HS-27A (cell line): ENCODE measurements at places on chromosomes 16 and 17.

DNA sequence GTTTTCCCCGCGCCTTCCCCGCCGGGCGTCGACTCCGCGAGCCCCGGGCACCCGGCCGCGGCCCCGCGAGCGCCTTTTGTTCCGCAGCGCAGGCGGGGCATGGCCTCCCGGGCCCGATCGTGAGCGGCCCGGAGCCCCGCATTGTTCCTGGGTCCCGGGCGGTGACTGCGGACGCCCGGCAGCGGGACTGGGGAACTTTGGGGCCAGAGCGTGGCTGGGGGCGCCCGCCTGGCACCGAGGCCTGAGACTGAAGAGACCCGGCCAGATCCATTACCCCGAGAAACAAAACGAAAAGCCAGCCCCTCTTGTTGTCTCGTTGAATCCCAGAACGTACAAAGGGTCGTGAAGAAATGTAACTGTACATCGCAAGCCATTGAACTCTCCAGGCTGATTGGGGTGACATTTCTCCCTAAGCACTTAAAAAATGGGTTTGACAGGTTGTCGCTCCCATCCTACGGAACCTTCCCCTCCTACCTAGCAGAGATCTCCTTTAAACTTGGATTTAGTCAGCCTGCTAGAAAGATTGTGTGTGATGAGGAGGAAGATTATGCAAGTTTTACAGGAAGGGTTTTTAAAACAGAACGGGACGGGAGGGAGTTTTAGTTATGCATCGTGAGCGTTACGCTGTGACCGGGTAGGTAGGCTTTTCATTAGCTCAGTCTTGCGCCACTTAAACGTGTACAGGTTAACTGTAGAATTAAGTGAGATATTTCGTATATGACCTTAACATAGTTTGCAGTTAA is 825 bp downstream of the METTL9 start:
- peak; percentile 11 for DNase-seq

DNA sequence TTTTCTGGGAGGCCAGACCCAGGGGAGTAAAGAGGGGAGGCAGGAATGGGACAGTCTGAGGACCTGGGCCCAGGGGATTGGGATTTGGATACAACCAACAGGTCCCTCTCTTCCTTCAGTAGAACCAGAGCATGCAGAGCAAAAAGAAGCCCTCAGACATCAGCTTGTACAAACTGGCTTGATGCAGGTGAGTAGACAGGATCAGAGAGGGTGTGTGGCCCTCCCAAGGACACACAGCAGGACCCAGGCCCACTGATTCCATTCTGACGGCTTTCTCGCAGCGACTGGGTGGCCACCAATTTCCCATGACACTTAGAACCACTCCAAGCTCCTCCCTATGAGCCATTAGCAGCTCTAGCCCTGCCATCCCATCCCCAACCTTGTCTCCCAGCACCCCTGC is 63.6 kb downstream of the ABCC6 start:
- no peak for DNase-seq

- DNase-seq, result no peak
These were observed 150.1 kb downstream of the IRF8 start for GRCh38 chr16:86048882-86049585.

GRCh38 chr17:63222655-63223054 is 223.5 kb downstream of the CYB561 start:
- no peak for DNase-seq

- DNase-seq, result no peak
These were observed 20.5 kb downstream of the MGAT5B start for GRCh38 chr17:76888661-76889060.

GRCh38 chr17:66399441-66399840 is 97.0 kb downstream of the PRKCA start:
- DNase-seq, result no peak

DNA sequence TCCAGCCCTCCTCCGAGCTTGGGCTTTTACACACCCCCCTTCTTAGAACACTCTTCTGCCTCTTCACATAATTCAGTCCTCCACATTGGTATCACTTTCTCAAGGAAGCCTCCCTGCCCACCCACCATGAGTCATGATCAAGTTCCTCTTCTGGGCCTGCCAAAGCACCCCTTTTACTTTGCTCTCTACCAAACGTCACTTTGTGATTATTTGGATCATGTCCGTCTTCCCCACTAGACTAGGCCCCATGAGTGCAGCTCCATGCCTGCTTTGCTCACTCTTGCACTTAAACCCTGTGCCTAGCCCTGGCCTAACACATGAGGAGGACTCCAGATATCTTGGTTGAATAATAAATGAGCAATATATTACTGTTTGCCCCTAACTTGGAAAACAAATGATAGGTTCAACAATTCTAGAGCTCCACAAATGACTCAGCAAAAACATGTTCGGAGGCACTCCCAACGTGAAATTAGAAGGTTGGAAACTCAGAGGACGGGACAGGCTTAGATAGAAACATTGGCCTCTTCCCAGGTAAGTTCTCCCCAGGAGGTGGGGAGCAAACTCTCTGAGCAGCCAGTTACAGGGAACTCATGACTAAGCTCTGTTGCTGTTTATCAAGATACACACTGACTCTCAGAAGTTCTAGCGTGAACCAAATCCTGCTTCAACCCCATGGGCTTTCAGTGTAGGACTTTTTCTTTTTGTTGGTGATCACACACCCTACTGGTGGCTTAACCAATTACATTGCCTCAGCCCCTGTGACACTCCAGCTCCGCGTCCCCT is 28.3 kb downstream of the G6PC1 start:
- no peak for DNase-seq

GRCh38 chr16:8893976-8894690 is 12.0 kb downstream of the LITAFD start:
- no peak for DNase-seq

DNA sequence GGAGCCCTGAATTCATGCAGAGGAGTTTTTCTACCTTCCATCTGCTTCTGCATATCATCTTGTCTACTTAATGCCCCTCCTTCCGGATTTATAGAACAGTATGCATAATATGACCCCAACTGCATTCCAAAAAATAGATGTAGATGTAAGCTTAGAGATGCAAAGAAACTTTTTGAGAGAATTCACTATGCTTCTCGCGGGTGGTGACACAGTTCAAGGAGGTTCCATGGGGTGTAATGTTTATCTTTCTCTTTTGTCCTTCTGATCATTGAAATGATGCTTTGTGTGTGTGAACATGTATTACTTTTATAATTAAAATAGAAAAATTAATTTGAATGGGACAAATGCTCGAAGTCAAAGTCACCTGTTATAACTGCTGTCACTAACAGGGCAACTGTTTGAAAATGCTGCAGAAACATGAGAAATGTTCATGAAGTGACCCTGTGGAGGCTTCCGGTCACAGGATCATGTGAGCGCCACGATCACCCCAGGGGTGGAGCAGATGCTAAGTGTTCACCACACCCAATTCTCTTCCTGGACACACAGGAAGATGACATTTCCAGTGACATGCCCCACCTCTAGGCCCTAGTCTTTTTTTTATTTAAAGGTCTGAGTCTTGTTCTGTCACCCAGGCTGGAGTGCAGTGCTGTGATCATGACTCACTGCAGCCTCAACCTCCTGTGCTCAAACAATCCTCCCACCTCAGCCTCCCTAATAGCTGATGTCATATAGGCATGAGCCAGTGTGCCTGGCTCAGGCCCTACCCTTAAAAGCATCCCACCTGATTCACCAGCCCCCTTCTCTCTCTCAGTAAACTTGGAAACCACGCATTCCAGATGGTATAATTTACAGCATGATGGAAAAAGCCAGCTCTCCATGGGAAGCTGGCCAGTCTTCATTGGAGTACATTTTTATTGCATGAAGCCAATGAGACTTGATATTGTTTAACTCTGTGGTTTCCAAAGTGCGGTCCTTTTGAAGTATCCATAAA is 21.0 kb upstream of the AGRP start:
- DNase-seq, result no peak
